ENCODE measurements at places on chromosomes 12 and 14.

GRCh38 chr14:89669193-89669592 is 252.2 kb upstream of the FOXN3 start:
- no peak for DNase-seq

GRCh38 chr14:23559010-23559925 is 3.2 kb downstream of the THTPA start:
- DNase-seq = no peak

DNA sequence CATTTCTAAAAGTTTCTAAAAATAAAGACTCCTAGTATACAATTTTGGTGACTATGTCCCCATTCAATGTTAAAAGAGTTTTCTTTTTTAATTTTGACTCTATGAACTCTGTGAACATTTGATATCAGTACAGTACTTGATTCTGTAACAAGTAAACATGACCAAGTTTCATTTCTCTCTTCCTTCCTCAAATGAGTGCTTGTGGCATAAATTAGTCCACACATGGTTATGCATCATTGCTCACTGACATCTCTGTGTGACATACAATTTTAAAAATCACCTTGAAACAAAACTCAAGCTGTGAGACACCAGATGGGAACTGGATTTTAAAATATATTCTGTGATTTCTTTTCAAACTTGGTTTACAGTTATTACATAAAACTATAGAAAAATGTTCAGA is 253.9 kb upstream of the MDGA2 start:
- DNase-seq = no peak

DNA sequence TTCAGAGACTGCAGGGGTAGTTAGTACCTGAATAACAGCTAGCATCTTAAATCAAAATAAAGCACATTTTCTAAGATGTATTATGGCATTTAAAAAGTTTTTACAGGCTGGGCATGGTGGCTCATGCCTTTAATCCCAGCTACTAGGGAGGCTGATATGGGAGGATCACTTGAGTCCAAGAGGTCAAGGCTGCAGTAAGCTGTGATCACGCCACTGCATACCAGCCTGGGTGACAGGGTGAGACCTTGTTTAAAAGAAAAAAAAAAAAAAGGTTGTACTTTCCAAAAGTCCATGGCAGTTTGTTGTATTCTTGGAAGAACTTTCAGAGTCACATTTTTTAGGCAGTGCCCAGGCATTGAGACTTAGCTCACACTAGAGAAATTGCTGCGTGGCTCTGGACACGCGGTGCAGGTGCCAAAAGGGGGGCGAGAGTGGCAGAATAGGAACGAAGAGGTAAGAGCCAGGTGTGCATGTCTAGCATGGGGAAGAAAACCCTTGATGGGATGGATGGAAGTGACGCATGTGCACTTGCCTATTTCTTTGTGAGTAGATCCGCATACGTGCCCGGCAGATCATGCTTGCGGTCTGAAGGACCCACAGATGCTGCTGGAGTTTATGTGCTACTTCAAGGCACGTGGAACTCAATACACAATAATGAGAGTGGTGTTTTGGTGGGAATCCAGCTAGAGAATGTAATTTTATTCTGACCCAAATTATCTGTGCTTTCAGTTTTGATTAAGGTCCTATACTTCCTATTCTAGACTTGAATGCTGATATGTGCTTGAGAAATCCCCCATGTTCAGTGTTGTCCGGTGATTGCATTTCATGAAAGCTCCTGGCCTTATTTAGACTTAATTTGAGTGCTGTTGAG is 11.9 kb downstream of the ANKRD13A start:
- DNase-seq = no peak

- no peak for DNase-seq
Measured at GRCh38 chr12:31634620-31635019, 24.9 kb upstream of the ETFBKMT start.

GRCh38 chr14:54040846-54041245 is 84.2 kb upstream of the BMP4 start:
- no peak for DNase-seq

DNA sequence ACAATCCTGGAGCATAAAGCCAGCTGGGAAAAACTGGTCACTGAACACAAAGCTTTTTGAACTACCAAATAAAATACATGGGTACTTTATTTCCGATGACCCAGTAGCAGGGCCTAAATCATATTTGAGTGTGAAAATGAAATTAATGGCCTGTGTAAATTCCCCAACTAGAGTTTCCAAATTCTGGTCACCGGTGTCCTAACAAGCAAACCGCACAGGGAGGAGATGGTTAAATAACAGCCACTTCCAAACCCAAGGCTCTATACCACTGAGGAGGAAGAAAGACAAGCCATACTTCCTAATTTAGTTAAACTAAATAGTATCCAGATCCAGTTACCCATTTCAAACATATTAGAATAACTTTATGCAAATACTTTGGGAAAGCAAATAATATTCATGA is 40.1 kb upstream of the DUSP6 start:
- DNase-seq = no peak

DNA sequence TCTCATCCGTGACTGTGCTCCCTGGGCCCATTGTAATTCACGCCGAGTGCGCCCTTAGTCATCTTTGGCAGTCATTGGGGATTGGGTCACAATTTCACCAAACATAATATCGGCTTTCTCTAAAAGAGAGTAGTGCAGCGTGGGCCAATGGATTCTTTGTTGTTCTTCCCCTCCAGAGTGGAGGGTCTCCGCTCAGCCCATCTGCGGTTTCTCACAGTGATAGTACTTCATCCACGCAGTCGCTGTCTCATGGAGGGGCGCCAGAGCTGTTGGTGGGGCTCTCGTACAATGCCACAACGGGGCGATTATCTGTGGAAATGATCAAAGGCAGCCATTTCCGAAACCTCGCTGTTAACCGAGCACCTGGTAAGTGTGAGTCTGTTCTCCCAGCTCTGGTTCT is 321.8 kb downstream of the SNAPC1 start:
- DNase-seq = no peak

DNA sequence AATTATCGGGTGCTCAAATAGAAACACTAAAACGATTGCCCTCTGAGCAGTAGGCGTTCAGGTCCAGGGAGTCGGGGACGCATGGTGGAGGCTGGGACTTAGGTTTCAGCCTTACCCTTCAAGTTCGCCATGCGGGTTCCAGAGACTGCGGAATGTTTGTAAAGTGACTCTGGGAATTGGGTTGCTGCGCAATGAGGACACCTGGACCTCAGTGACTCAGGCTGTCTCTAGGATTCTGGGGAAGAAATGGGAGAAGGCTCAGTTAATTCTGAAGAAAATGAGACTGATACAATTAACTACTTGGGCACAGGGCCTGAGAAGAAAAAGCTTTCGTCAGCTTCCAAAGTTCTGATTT is 1.1 kb downstream of the LGALS3 start:
- no peak for DNase-seq

- no peak for DNase-seq
Measured at GRCh38 chr12:131854861-131855476, 26.8 kb downstream of the MMP17 start.

DNA sequence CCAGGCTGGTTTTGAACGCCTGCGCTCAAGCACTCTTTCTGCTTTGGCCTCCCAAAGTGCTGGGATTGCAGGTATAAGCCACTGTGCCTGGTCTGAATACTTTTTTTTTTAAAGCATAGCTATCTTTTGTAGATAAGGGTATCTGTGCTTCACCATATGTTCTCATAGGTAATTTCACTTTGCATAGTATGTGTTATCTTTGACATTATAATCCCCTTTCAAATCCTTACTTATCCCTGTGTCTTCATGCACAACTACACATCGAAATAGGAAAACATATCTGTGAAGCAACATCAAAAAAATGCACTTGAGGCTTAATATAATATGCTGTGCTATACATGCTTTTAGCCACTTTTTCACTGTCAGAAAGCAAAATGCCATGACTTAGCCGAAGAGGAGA is 94.1 kb downstream of the SLC35F4 start:
- no peak for DNase-seq

DNA sequence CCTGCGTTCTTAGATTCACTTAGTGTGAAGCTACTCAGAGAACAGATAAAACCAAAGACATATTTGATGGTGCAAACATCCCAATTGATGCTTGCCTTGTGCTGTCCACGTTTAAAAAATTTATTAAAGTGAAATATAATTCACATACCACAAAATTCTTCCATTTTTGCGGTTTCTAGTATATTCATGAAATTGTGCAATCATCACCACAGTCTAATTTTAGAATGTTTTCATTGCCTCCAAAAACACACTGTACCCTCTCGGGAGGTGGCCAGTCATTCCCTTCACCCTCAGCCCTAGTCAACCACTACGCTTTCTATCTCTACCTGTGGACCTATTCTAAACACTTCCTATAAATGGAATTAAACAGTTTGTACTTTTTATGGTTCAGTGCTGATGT is 1109.2 kb downstream of the FLRT2 start:
- DNase-seq = no peak

DNA sequence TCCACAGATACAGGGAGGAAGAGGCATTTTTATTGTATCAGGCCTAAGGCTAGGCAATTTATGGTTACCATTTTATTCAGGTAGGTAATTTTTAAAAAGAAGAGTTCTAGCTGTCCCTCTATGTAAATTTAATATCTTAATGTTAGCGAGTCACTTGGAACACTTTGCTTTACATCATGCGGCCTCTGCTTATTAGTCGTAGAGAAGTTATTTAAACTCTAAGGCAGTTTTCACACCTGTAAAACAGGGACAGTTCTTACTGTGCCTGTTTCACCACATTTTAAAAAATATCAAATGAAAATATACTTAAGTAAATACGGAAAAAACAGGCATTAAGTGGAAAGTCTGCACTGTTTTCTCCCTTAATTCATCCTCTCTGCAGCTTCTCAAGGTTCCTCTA is 71.4 kb upstream of the POC1B start:
- DNase-seq = no peak

DNA sequence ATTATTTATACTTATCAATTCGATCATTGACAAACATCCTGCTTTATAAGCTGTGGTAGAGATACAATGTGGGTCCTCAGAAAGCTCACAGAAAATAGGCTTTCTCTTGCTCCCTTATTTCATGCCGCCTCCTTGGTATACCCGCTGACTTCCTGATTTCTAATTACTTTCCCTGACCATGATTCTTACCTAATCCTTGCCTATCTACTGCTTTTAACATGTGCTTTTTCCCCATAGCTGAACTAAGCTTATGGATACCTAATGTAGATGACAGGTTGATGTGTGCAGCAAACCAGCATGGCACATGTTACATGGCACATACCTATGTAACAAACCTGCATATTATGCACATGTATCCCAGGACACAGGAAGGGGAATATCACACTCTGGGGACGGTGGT is 65.1 kb downstream of the ITPR2 start:
- no peak for DNase-seq

DNA sequence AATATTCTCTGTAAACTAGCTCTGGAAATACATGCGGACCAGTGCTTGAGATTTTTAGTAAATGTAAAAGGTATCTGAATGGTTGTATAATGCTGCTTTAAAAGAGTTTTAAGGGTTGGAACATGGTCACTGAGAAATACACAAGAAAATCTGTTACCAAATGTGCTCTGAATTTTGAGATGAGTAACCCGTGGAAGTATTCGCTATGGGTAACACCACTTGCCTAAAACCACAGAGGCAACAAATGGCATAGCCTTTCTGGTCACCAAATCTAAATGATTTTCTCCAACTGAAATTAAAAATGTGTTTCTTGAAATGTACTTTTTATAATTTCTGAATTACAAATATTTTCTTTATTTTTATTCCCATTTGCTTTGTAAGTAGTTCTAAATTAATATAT is 745.7 kb downstream of the DIO2 start:
- DNase-seq = no peak

GRCh38 chr12:49707812-49708147 is 575 bp upstream of the FMNL3 start:
- no peak for DNase-seq

- DNase-seq = no peak
Measured at GRCh38 chr14:75535164-75535898, 13.1 kb downstream of the BATF start.

DNA sequence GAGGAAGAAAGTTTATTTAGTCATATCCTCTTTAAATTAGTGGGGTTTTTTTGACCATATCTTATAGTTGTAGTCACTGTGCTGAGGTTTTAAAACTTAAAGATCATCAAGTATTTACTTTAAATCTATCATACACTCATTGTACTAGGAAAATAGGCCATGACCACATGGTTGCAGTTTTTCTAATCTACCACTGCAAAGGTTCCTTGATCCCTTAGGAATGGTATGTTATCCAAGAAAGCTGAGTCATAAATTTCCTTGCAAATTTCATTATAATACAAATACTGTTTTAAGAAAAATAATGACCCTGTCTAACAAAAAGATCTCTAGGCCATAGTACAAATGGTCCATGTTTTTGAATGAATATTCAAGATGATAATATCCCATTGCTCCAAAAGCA is 74.7 kb downstream of the DBX2 start:
- DNase-seq = no peak

DNA sequence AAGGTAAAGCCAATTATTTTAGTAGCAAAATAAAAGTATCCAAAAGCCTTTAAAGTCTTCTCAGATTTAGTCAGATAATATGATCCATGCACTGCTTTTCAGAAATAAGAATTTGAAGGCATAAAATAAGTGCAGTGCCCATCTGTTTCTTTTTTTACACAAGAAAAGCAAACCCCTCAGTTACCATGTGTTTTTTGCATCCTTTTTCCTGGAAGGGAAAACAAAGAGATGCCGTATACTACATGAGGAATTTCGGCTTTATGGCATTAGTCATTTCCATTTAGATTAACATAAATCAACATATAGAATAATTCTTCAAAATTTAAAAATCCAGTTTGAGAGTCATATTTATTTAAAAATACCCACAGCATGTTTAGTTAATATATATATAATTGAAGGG is 70.0 kb upstream of the GNPNAT1 start:
- DNase-seq = no peak

DNA sequence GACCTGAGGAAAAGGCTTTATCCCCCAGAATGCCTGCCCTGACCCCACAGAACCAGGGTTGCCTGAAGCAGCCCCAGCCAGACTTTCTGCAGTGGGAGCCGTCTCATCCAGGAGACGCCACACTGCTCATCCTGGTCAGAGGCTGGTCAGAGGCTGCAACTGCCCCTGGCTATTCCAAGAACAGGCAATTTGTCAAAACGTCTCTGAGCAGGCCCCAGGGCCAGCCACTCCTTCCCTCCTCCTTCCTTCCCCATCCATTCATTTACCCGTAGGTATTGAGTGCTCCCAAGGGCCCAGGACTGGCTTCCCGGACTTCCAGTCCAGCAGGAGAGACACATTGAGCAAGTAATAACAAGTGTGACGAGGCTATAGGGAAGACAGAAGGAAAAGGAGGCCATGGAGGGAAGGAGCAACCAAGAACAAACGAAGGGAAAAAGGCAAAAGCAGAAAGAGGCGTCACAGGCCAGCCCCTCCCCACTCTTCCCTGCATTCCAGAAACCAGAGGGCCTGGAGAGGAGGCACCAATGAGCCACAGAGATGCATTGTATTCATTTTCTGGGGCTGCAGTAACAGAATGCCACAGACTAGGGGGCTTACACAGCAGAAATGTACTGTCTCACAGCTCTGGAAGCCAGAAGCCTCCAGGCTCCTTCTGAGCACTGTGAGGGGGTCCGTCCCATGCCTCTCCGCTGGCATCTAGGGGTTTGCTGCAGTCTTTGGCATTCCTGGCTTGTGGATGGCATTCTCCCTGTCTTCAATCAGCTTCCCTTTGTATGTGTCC is 21.0 kb upstream of the CD9 start:
- DNase-seq = no peak

DNA sequence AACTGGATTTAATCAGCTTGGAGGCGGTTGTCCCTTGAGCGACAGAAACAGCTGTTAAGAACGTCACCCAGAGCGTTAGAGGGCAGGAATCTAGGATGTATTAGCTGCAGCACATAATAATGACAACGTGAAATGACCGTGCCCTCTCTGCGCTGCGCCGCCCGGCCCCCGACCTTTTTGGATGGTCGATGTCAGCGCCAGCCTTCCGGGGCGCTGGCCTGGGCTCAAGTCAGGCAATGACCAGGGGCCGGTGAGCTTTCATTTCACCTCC is 427 bp upstream of the TMEM120B start:
- peak; percentile 16 for DNase-seq

All from NCI-H524 treated with DMSO at 0.1 percent for 48 hours (cell line).